Stimulated activated CD8-positive, alpha-beta memory T cell treated with anti-CD3 and anti-CD28 coated beads, Interleukin-4, amount 100 ng/mL, for 4 hours (primary cell): ENCODE measurements at places on chromosomes 4 and X.

DNA sequence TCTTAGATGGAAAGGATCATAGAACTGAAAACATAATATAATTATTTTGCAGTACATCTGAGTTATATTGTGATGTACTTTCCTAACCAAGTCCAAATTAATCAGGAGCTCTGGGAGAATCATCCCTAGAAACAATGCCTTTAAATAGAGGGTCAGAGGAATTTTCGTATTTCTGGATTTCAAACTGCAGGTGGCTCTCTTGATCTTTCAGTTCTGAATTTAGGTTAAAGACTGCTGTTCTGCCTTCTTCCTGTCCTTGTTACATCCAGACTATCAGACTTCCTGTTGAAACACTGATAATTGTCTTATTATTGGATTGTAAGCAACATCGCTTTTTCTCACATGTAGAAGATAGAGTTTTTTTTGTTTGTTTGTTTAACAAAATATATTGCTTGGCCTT lies 142.7 kb downstream of the RPA4 start:
- DNase-seq = no peak

GRCh38 chr4:39312816-39313215 lies 53.3 kb downstream of the RFC1 start:
- DNase-seq = no peak

GRCh38 chr4:128287141-128287870 lies at the start of gene PGRMC2:
Gene PGRMC2 (minus strand): TSS chr4:128287813. CDS start chr4:128287790, 23 bp downstream.
- DNase-seq = no peak

DNA sequence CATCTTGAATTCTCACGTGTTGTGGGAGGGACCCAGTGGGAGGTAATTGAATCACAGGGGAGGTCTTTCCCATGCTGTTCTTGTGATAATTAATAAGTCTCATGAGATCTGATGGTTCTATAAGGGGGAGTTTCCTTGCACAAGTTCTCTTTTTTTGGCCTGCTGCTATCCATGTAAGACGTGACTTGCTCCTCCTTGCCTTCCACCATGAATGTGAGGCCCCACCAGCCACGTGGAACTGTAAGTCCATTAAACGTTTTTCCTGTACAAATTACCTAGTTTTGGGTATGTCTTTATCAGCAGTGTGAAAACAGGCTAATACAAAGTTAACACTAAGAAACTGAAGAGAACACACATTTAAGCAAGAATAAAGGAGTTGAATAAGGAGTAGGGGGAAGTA lies 16.0 kb downstream of the TBCK start:
- DNase-seq = no peak

DNA sequence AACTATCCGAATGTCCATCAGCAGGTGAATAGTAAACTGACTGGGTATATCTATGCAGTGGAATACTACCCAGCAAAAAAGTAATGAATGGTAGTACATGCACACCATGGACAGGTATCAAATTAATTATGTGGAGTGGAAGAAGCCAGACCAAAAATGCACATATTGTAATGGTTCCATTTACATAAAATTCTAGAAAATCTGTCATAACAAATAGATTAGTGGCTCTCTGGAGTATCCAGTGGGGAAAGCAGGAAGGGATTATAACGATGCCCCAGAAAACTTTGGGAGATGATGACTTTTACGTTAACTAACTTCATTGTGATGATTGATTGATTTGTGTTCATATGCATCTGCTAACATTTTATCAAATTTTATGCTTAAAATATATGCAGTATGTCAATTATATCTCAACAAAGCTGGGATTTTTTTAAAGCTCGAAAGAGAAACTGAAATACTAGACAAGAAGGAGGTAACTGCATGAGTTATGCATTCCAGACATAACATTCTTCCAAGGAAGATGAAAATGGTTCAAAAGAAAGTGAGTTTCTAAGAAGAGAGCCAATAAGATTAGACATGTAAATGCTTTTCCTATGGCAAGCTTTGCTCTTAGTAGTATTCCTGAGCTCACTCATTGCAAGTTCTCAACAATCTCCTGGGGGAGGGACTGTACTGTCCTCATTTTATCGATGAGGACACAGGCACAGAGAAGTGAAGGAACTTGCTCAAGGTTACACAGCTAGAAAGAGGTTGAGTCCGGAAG lies 58.6 kb upstream of the MSX1 start:
- no peak for DNase-seq

GRCh38 chr4:155667222-155667567 lies 547 bp downstream of the GUCY1A1 start:
- DNase-seq = no peak

DNA sequence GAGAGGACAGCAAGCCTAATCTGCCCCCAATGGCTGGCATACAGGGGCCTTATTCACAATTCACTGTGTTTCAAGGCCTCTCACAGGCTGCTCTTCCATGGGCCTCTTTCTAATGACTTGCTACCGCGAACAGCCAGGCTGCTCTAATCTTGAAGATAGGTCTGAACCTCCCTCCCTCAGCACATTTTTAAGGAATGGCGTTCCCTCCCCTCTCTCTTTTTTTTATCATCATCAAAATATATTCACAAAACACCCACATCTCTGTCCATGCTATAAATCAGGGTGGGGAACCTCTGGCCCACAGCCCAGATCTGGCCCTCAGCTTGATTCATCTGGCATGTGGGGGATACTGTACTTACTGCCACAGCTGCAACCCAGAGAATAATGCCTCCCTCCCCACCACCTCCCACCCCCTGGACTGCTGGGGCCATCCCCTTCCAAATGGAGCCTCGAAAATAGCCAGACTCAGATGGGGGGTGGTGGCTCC lies 76.2 kb upstream of the PLAC1 start:
- DNase-seq = no peak

GRCh38 chrX:39759526-39760224 lies 338.1 kb downstream of the BCOR start:
- DNase-seq = no peak

GRCh38 chr4:19009881-19010280 lies 988.3 kb upstream of the LCORL start:
- no peak for DNase-seq

DNA sequence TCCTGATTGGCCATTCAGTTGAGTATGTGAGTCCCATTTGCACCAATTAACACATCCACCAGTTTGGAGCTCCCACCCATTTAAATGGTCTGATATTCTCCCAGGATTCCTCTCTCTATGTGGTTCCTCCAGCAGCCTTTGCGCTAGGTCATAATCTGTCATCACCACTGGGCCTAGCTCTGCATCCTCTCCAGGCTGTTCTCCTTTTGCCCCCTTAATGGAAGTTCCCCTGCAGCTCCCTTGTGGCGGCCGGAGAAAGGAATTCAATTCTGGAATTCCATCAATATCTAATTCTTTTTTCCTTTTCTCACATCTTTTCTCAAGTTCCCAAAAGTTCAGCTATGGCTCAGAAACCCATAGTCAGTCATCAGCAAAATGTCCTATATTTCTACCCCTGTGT lies 2184.4 kb upstream of the AGA start:
- no peak for DNase-seq

GRCh38 chrX:30296408-30297254 lies 12.6 kb downstream of the NR0B1 start:
- DNase-seq = no peak

DNA sequence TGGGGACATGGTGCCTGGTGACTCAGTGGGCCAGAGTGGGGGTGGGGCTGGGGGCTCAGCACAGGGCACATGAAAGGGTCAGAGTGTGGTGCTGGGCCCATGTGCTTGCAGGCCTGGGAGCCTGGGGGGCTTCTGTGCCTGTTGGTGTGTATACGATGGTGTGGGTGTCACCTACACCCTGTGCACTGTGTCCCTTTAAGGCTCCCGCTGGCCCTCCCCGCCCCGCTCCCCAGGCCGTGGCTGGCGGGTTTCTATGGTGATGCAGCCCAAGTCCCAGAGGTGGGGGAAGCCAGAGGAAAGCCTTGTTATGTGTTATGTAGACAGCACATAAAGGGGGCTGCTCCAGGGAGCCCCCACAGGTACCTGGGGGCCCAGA lies 5.5 kb downstream of the L1CAM start:
- DNase-seq = no peak

DNA sequence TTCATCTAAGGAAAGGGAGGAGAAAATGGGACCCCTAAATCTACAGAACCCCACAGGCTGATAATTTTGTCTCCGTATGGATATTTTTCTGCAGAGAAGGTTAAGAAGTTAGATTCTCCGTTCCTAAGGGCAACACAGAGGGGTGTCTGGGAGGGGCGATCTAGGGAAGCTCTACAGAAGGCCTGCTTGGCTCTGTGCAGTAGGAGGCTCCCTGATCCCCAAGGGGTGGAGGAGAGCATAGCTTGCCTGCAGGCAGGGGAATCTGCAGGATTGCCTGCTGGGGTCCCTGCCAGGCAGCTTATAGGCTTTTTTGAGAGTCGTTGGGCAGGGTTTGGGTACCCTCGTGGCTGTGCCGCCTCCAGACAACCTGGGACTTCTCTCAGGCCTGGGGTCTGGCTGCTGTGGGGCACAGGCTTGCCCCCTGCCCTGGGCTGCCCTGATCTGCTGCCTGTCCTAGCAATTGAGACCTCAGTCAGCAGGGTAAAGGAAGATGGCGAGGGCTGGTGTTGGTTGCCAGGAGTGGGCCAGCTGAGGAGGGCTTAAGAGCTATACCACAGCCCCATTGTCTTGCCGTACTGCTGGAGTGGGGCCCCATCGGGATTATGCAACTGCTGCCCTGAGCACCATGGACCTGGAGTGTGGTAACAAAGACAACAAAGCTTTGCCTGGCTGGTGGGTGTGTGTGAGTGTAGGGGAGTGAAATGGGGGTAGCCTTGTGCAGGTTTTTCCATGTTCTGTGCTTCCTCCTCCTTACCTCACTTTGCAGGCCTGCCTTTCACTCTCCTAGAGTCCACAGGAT lies 74.1 kb downstream of the EFNB1 start:
- no peak for DNase-seq

- no peak for DNase-seq
These were observed 87.8 kb downstream of the SH3KBP1 start for GRCh38 chrX:19799319-19800182.

- DNase-seq = no peak
These were observed 251.6 kb downstream of the NPFFR2 start for GRCh38 chr4:72283357-72283756.

DNA sequence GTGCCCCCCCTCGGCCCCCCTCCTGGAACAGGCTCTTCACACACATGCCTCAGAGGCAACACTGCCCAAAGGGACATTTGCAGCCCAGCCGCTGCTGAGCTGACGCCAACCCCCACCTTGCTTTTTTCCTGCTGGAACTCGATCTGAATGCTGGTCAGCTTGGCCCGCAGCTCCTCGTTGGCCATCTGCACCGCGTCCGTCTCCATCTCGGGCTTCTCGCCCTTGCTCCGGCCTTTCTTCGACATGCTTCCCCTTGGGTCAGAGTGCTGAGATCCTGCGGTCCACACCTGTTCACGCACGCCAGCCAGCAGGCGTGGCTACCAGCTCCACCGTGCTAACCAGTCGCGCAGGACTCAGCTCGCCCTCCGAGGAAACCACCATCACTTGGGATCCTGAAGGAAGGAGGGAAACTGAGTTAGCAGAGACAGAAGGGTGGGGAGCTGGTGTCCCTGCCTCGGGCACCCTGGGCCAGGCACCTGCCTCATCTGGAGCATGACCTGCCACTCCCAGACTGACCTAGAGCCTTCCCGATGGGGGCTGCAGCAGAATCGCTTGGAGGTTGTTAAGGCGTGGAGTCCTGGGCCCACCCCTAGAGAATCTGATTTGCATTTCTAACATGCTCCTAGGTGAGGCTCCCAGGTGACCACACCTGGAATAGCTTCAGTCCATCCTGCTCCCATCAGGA lies 87.6 kb downstream of the JAKMIP1 start:
- DNase-seq = no peak

DNA sequence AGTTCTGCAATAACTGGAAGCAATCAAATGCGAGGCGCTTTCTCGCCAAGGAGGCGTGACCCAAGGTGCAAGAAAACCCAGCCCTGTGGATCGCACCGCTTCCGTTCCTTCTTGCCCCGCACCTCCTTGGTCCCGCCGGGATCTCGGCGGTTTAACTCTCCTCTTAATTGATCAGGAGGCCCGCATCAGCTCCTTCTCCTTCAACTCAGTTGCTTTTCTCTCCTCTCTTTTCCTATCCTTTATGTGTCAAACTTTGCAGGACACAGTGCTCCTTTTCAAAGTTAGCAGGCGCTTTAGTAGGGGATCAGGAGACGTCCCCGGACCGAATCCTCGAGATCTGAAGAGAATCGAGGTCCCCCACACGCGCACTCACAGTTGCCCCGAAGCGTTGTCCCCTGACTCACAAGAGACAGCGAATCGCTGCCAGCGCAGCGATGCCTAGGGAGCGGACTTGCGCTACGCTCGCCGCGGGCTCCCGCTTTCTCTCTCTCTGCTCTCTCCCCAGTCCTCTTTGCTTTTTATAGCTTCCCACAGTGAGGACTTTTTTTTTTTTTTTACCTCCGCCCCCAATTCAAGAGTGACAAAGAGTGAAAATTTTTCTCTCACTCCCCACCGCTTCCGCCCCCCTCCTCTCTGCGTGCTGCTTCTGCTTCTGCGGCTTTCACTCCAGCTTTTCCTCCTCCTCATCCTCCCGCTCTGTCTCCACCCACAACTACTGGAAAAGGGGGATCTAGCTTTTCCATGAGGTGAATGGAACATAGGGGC lies at the start of gene DKK2:
Gene DKK2 (minus strand): TSS at position 495 of the 765 bp plus-strand sequence. CDS start 722 bp downstream, outside the sequence.
- DNase-seq = no peak
